ENCODE measurements at places on chromosomes 1 and 21.

DNA sequence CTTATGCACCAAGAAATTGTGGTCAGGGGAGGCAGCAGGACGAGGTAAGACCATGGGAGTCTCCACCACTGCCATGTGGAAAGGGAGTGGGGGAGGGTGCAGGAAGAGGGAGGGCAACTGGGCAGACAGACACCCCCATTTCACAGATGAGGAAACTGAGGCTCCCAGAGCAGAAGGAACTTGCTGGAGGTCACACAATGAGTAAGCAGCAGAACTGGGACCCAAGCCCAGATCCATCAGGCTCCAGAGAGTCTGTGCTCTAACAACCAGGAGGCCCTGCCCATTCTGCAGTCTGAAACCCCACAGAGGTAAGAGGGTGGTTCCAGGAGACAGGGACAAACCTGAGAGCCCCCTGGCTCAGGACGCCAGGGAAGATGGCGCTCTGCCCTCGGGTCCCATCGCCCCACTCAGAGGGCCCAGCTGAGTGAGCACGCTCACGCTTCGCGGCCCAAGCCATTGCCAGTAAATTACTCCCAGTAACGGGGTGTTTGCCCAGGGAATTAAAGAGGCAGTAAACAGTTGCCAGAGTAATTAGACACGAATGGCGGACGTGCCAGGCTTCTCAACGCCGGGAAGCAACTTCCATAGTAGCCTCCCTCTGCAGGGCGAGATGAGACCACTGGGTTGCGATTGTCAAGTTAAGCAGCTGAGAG lies 59.2 kb downstream of the MATN1 start:
- no peak for DNase-seq

- no peak for DNase-seq
Observed at GRCh38 chr1:244011786-244012185, 39.3 kb upstream of the ZBTB18 start.

GRCh38 chr1:148317288-148317985 lies 165.4 kb upstream of the NBPF11 start:
- no peak for DNase-seq

DNA sequence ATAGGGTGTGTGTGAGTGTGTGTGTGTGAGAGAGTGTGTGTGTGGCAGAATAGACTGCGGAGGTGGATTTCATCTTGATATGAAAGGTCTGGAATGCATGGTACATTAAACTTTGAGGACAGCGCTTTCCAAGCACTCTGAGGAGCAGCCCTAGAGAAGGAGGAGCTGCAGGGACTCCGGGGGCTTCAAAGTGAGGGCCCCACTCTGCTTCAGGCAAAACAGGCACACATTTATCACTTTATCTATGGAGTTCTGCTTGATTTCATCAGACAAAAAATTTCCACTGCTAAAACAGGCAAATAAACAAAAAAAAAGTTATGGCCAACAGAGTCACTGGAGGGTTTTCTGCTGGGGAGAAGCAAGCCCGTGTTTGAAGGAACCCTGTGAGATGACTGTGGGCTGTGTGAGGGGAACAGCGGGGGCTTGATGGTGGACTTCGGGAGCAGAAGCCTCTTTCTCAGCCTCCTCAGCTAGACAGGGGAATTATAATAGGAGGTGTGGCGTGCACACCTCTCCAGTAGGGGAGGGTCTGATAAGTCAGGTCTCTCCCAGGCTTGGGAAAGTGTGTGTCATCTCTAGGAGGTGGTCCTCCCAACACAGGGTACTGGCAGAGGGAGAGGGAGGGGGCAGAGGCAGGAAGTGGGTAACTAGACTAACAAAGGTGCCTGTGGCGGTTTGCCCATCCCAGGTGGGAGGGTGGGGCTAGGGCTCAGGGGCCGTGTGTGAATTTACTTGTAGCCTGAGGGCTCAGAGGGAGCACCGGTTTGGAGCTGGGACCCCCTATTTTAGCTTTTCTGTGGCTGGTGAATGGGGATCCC lies 18.3 kb upstream of the HDAC1 start:
- no peak for DNase-seq

DNA sequence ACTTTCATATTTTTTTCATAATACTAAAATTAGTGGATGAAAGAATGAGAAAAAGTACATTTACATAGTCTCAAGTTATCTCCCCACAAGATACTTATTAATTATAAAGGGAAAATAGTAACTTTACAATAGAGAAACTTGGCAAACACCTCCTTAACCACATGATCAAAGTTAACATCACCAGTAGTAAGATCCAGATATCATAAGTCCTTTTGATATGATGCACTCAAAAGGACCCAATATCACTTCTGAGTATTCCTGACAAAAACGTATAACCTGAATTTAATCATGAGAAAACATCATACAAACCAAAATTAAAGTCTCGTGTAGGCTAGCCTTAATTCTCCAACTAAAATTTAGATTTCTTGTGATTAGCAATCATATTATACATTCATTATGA lies 67.4 kb downstream of the LYST start:
- DNase-seq, result no peak

DNA sequence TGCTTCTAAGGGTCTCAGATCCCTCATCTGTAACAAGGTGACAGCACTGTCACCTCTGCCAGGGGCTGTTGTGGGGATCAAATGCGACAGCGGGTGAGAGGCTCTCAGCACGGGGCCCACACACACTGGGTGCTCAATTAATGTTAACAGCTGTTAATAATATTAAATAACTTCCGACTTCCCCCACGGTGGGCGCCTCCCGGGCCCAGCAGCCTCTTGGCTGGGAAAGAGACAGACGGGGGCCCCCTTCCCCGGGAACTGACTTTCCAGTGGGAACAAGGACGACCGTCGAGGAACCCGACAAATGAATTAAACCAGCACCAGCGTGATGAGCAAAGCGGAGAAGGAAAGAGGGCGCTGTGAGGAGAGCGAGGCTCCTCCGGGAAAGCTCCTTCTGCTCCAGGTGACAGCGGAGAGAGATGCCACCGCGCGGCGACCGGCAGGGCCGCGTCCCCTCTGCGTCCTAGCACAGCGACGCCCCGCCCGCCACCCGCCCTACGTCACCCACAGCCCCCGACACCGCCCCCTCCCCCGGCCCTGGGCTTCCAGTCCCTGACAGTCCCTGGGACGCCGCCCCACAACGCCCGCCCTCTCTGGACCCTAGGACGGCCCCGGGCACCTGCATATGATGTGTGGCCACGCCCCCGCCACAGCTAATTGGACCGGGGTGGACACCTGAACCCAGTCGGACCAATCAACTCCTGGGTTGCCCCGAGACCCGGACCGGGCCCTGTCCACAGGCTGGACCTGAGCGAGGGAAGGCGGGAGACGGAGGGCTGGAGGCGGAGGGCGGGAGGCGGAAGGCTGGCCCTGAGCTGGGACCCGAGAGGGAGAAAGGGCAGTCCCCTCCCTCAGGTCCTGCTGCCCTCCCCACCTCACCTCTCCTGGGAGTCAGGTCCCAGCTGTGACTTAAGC lies 38.2 kb downstream of the MATN1 start:
- peak; percentile 80 for DNase-seq

DNA sequence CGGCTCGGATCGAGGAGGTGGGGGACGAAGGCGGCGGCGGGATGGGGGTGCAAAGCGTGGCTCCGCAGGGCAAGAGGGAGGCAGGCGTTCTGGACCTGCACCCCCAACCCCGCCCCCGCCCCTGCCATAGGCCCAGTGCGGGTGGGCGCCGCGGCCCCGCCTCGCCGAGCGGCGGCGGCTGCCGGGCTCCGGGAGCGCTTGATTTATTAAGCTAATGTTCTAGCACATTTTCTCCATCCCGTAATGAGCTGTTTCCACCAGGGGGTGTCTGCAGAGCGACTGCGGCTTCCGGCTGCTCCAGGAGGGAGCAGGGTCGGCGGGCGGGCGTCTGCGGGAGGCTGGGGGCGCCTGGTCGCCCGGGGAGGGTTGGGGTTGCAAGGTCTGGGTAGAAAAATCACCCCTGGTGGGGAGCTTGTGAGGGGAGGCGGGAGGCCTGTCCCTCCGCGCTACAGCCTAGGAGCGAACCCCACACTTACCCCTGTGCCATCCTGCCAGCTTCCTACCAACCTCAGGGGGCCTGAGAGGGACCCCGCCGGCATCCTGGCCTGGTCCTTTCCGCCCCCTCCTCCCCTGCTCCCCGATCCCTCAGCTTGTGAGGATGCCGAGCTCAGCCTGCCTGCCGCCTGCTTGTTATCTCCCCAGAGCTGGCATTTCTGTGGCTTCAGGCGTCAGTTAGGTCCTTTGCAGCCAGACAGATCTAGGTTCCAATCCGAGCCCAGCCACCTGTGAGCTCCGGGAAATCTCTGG lies 48.5 kb upstream of the ACOT11 start:
- DNase-seq, result no peak

GRCh38 chr1:162632698-162633080 lies 425 bp downstream of the DDR2 start:
- no peak for DNase-seq

DNA sequence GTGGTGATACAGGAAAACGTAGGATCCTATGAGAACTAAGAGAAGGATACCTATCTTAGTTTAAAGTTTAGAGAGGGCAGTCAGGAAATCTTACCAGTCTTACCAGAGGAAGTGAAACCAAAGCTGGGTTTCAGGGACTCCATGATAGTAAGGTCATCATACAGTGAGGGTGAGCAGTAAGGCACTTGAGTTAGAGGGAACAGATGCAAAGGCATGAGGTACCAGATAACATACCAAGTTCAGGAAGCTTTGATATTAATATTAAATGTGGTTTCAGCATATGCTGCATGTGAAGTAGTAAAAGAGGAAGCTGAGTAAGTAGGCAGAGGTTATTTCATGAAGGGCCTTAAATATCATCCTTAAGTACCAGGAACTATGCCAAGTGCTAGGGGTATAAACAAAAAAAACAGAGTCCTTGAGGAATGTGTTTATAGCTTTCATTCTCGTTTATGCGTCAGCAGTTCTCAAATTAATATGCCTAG lies 16.9 kb downstream of the ATG4C start:
- DNase-seq, result no peak

DNA sequence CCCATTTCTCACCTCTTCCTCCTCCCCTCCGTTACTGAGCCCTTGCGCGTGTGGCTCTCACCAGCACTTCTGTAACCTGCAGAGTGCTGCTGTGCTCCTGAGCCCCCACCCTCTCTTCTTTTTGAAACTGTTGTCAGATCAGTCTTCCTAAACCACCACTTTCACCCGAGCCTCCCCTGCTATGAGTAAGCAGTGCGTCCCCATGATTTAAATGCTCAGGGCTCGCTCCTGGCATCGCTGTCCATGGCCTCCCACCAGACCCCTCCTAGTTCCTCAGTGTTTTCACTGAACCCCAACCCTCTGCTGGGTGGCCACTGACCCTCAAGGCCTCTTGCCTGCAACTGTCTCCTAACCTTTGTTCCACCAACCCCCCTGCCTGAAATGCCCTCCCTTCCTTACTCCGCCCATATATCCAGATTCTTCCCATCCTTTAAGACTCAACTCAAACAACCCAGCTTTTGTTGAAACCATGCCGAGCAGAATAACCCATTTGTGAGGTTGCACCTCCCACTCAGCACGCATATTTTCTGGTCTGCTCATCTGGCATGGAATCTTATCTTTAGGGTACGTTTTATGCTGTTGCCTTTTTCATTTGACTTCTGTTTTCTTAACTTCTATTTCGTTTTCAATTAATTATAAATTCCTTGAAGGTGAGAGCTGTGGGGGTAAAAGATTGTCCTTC lies 64.5 kb upstream of the FAM3B start:
- no peak for DNase-seq

GRCh38 chr1:84571150-84571535 lies 3.1 kb downstream of the CTBS start:
- DNase-seq, result no peak

DNA sequence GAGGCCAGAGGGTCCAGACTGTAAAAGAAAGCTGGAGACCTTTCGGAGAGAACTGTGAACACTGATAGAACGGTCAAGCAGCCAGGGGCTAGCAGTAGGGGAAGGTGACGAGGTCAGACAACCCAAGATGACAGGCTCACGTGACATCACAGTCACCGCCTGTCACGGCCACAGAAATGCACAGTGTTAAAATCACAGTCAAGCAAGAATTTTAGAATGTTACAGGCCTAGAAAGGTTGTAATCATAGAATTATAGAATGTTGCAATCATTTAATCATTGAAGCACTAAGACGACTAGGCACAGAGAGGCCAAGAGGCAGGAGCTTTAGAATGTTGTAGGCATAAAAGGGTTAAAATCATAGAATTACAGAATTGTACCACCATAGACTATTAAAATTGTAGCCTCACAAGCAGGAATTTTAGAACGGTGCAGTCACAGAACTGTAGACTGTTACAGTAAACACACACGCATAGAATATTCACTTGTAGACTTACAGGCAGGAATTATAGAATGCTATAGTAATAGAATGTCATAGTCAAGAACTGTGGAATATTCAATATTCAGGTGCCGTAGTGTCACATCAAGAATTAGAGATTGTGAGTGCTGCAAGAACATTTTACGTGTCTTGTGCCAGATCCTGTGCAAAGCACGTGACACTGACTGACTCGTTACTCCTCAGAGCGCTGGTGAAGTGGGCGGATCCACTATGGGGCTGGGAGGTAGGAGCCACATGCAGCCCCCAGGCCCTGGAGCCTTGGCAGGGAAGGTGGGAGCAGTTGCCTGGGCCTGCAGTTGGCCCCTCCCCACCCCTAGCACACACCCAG lies 118.1 kb downstream of the EPHB2 start:
- DNase-seq, result no peak

DNA sequence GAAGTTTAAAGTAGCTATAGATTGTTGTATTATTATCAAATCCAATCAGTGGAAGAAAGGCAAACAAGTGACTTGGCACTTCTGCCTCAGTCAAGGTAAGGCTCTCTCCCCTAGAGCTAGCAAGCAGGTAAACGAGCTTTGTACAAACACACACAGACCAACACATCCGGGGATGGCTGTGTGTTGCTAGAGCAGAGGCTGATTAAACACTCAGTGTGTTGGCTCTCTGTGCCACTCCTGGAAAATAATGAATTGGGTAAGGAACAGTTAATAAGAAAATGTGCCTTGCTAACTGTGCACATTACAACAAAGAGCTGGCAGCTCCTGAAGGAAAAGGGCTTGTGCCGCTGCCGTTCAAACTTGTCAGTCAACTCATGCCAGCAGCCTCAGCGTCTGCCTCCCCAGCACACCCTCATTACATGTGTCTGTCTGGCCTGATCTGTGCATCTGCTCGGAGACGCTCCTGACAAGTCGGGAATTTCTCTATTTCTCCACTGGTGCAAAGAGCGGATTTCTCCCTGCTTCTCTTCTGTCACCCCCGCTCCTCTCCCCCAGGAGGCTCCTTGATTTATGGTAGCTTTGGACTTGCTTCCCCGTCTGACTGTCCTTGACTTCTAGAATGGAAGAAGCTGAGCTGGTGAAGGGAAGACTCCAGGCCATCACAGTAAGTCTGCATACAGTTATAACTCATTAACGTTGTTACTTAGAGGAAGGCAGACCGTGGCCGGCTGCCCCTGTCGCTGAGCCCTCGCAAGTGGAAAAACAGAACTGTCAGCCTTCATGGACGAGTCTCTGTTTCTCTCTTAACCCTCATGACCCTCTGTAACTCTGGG lies at the start of gene PALMD:
TSS of gene PALMD (plus strand) at position 415 of the 833 bp plus-strand sequence. CDS start at position 620, 205 bp downstream.
- DNase-seq, result peak; percentile 62

GRCh38 chr1:91653183-91653582 lies 152.5 kb downstream of the CDC7 start:
- no peak for DNase-seq

Data from breast epithelium (tissue), 4 donors.